ENCODE measurements at places on chromosomes 6 and 20.

- DNase-seq, result no peak
These were observed 66.3 kb upstream of the FBXL4 start for GRCh38 chr6:99014061-99014460.

GRCh38 chr6:169188475-169188874 lies 65.2 kb downstream of the THBS2 start:
- DNase-seq, result no peak

DNA sequence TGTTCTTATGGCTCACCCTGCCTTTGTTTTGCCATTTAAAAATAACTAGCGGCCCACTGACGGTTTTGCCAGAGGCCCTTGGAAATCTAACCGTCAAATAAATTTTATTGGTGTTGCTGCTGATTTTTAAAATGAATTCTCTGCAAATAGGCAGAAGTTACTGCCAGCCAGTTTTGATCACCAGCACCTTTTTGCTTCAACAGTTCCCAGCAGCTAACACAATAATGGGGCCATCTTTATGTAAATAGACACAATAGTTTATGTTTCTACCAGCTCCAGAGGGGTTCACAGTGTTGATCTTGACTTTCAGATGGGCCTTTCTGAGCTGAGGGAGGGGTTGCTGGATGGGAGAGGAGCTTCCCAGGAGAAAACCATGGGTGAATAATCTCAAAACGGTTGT lies 11.2 kb downstream of the CD83 start:
- DNase-seq, result no peak

DNA sequence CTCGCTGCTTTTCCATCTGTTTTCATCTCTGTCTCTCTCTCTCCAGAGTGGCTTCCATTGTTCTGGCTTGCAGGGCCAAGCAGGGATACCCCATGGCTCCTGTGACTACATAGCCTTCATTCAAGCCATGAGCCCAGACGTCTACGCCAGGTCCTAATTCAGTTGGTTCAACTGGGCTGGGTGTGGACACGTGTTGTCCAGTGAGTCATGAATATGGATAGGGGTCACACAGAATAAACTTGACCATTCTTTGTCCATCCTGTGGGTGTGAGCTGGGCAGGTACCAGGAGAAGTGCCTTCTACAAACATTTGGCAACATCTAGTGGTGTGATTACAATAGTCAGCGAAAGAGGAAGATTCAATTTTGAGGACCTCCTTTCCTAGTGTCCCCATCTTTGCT lies 96.9 kb upstream of the ARMC2 start:
- DNase-seq, result no peak

GRCh38 chr20:32796981-32797451 lies 22.7 kb upstream of the MAPRE1 start:
- DNase-seq, result no peak

DNA sequence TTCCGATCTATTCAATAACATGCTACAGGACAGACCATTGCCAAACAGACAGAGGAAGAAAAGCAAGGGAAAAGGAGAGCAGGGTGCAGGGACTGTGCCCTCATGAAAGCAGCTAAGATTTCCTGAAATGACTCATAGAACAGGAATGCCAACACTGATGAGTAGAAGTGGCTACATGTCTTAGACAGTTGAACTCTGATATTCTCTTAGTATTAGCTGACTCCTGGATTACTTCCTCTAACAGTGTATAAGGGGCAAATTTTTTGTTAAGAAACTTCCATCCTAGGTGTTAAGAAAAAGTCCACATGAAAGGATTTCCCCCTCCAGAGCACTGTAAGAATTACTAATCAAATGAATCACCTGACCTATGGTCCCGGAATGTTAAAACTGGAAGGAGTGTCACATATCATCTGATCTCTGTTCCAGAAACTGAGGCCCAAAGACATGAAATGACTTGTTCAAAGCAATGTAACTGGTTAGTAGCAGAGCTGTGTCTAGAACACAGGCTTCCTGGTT lies 224.9 kb downstream of the IBTK start:
- no peak for DNase-seq
